ENCODE measurements at places on chromosomes 4 and X.

- DNase-seq: no peak
Measured at GRCh38 chr4:6408263-6408662, 64.2 kb downstream of the PPP2R2C start.

DNA sequence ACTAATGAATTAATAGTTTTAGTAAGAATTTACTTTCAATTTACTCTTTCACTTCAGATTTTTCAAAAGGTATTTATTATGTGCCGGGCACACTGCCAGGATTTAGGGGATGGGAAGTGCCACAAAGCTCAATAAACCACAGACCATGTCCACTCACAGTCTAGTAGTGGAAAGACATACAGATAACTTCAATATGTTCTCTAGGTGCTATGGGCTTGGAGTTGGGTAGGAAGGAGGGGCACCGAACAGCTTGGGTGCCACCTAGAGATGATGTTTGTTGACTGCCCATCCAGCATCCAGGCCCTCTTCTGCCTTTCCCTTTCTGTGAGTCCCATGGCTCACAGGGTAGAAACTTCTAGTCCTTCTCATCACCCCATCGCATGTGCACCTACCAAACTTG is 17.8 kb downstream of the MFAP3L start:
- no peak for DNase-seq

GRCh38 chrX:10755439-10756334 is 135.3 kb upstream of the MID1 start:
- DNase-seq: no peak

DNA sequence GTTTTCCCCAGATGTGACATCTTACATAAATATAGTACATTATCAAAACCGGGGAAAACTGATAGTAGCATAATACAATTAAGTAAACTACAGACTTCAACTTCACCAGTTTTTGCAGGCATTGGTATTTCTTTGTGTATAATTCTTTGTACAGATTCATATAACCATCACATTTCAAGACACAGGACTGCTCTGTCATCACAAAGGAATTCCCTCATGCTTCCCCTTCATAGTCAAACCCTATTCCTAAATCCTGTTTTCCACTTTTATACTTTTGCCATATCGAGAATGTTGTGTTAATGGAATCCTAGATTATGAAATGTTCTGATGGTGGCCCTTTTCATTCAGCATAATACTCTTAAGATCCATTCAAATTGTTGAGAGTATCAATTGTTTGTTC is 36.0 kb downstream of the STIM2 start:
- DNase-seq: no peak

DNA sequence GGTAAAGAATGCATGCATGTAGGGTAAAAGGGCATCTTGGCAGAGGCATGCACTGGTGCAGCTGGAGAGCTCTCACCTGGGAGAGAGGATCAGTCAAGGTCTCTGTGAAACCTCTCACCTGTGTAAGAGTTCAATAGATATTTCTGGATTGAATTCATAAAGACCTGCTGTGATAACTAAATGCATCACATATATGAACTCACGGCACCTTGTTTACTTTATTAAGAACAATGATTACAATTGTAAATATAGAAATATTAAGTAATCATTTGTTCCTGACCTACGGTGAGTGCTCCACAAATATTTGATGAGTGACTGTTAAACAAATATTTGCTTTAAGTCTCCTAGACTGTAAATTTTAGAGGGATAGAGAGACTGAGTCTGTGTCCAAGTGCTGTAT is 85.9 kb upstream of the PAQR3 start:
- DNase-seq: no peak
